Effector memory CD8-positive, alpha-beta T cell (primary cell): ENCODE measurements at places on chromosomes 5 and 9.

DNA sequence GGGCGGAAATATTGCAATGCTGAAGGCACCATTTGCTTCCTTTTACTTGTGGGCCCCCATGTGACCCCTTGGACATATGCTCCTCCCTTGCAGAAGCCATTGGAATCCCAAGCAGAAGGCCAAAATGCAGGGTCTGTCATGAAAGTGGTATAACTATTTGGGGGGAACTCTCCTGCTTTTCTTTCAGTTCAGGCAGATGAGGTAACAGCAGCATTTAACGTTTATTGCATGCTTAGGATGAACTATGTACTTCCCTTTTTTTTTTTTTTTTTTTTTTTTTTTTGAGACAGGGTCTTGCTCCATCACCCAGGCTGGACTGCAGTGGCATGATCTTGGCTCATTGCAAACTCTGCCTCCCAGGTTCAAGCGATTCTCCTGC lies 7.8 kb downstream of the FOXI1 start:
- no peak for DNase-seq

DNA sequence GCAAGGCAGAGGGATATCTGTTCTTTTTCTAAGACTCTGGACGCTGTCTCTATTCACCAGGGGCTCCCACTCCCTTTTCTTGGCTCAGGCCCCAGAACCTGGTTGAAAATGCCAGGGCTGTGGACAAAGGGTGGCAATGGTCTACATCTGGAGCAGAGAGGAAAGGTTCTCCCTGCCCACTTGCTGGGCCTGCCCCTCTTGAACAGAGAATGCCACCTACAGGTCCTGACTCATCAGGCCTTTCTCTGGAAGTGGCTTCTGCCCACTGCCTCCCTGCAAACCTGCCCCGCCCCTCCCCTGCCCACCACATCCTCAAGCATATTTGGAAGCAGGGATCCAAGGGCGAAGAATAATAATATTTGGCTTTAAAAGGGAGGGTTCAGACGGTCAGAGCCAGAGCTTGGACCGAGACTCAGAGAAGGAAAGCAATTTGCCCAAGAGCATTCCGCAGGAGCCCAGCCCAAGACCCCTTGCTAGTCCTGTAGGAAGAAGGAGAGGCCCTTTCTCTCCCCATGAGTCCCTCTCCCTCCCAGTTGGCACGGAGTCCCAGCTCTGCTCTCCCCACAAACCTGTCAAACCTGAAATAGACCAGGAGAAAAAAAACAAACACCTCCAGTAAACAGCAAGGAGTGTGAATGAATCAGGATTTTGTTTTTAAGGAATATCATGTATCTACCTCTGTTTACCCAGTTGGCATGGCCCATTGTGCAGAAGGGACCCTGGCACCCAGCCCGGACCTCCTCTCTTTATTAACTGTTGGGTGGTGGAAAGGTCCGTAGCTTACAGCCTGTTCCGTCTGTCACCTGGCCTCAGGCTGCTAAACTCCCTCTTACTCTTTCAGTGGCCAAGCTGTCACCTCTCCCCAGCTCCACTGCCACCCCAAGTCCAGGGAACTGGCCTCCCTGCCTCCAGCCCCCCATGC lies 37.7 kb upstream of the STXBP1 start:
- DNase-seq = no peak

DNA sequence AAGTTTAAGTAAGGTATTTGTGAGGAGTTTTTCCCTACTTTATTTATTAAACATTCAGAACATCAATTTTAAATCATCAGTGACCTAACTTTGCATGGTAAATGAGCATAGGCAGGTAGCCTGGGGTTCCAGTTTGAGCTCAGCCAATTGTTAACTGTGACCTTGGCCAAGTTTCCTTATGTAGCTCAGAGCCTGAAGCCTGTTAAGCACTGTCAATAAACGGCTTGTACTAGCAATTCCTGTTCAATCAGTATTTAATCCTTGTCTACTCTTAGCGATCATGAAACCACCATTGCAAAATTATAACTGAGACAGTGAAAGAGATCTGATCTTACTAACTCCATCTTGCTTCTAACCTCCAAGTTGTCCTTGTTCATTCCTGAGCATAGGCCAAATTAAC lies 4.7 kb upstream of the SOWAHA start:
- DNase-seq = no peak

GRCh38 chr5:149941795-149942194 lies 2.8 kb downstream of the PDE6A start:
- no peak for DNase-seq

GRCh38 chr5:93916872-93917271 lies 175.5 kb upstream of the POU5F2 start:
- DNase-seq = no peak

DNA sequence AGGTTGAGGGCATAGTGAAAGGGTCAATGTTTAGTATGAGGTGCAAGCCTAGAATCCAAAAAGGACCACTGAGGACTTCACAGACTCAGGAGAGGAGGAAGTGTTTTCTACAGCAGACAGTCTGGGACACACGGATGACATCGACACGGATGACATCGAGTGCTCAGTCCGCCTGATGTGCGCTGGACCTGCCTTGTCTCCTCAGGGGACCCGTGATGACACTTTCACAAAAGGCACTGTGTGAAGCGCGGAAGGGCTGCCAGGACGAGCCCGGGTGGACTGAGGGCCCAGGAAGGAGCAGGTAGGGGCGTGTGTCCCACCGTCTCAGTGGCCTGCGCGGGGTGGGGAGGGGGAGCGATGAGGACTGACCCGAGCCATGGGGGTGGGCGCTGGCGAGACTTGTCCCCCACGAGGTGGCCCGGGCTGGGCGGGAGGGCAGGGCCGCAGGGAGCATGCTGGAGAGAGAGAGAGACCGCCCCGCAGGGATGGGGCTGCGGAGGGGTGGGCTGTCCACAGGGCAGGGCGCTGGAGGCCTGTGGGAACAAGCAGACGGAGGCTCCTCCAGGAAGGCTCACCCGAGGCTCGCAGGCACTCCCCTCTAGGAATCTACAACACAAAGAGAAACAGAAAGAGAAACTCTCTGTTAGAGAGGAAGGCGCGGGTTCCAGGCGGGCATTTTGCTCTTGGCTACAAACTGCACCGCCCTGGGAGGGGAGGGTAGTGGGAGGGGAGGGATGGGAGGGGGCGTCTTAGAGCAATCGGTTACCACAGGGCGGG lies 54.9 kb downstream of the USP20 start:
- peak; percentile 42 for DNase-seq

DNA sequence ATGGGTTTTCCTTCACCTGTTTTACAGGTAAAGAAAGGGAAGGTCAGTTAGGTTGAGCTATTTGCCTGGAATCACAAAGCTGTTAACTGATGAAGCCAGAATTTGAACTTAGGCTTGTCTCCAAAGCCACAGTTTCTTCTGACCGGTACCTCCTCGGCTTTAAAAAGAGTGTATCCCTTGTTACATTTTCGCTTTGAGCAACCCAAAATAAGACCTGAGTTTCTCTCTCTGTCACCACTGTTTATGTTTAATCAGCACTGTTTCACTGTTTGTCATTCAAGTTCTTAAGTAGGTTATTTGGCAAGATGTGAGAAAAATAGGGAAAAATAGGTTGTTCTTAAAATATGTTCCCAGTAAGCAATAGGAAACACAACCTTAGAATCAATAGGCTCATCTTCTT lies 84.6 kb downstream of the VCAN start:
- DNase-seq = no peak

- DNase-seq = no peak
These were observed 59.0 kb downstream of the ALDH7A1 start for GRCh38 chr5:126535856-126536545.

DNA sequence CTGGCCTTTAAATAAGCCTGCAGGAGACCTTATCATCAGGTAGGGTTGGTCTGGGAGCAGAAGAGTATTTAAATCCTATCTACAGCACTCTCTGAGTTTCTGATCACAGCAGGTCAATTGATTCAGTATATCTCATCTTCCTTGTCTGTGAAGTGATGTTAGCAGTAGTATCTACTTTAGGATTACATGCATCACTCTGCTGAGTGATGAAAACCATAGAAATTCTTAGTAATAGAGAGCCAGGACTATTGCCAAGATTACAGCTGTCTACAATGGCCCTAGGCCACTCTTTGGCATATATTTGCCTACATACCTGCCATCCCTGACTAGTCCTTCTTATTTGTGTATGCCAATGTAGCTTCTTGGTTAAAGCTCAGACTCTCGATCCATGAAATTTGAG lies 183.8 kb downstream of the ASTN2 start:
- no peak for DNase-seq

DNA sequence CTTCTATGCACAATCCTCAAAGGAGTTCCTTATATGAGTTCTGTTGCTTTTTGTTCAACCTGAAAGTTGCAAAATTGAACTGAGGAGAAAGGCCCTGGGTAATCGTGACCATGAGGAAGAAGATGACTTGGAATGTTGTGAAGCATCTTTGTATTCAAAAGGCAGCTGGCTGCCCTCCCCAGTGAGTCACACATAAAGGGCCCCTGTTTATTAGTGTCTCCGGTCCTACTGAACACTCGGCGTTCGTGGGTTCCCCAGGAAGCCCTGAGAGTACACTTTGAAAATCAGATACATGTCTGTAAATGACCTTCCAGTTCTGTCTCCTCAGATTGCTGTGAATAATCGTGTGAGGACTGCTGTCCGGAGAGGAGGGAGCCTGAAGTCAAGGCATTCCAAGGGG lies 73.6 kb downstream of the C9orf153 start:
- DNase-seq = no peak

GRCh38 chr9:38326122-38326521 lies 66.4 kb upstream of the ALDH1B1 start:
- no peak for DNase-seq

- DNase-seq = no peak
These were observed 88.0 kb downstream of the PLPP1 start for GRCh38 chr5:55446640-55447351.

GRCh38 chr5:6419340-6419852 lies 29.3 kb upstream of the UBE2QL1 start:
- no peak for DNase-seq

DNA sequence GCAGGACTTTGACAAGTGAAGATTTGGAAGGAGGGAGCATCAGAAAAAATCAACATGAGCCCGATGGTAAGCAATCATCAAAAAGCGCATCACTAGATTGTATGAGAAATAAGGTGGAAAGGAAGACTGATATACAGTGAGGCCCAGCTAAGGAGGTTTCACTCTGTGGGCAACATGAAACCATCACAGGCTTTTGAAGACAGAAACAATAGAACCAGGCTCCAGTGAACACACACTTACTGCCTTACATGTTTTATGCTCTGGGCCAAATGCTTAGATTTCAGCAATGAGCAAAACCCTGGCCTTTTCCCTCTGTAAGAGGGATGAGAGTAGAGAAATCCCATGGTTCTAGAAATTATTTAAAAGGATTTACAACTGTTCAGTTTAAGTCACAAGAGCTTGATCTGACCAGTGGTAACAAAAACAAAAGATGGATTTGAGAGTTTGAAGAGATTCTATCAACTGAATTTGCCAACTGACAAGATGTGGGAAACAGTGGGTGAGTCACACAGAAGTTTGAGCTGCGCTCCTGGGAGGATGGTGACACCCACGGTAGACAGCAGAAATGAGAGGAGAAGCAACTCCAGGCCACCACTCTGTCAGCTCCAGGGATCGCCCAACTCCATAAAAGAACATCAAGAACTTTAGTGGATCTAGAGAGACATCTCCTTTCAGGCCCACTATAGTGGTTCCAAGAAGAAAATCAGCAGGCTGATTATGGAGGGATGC lies 261.8 kb downstream of the MCTP1 start:
- no peak for DNase-seq

DNA sequence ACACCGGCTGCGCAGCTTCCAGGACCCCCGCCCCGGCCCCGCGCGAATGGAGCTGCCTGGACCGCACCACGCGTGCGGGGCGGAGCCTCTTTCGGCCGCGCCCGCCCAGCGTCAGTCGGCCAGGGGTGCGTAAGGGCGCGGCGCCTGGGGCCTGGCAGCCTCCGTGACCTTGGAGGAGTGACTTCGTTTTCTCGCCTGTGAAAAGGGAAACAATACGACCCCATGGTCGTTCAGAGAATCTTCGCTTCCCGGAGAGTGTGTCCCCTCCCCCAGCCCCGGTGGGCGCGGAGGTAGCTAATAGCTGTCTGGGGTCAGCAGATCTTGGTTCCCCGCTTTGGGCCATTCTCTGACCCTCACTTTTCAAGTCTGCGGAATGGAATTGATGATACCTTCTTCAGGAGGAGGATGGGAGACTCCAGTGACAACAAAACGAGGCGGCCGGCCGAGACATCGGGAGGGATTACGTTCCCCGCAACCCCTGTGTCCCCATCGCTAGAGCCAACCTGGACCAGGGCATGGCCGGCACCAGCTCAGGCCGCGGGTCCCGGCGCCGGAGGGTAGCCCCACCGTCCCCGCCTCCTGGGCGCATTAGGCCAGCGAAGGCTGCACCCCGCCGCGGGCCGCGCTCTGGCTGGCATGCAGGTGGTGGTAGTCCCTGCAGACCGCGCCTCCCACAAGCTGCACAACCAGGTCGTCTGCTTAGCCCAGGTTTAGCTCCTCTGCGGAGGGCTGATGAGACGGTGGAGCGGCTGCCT lies 5.5 kb upstream of the CDHR2 start:
- peak; percentile 71 for DNase-seq

- no peak for DNase-seq
These were observed 108.2 kb upstream of the NR3C1 start for GRCh38 chr5:143511736-143512135.

DNA sequence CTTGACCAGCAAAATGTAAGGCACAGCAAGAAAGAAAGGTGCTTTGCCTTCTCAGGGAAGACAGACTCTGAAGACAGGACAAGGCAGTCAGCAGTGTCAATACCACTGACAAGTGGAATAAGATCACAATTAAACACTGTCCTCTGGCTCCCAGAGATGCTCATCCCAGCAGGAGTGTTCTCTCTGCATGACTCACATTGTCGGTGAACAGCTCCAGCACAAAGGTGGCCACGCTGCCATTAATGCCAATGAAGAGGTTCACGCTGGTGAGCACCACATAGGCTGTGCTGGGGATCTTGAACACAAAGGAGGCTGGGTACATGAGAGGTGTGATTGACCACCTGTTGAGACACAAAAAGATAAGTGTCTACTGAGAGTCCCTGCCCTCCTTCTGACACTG lies 31.9 kb downstream of the NIPSNAP3B start:
- no peak for DNase-seq

DNA sequence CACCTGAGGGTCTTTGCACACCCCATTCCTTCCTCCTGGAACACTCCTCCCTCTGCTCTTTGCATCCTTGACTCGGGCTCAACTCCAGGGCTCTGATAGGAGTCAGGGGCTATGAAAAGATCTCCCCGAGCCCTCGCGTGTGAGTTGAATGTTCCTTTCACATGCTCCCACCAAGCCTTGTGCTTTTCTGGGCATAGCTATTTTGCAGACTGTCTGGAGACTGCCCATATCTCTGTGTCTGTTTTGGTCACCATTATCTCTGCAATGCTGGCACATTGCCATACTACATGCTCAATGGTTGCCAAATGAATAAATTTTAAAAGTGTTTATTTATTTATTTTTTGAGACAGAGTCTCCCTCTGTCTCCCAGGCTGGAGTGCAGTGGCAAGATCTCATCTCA lies 56.9 kb upstream of the PLPP1 start:
- DNase-seq = no peak

DNA sequence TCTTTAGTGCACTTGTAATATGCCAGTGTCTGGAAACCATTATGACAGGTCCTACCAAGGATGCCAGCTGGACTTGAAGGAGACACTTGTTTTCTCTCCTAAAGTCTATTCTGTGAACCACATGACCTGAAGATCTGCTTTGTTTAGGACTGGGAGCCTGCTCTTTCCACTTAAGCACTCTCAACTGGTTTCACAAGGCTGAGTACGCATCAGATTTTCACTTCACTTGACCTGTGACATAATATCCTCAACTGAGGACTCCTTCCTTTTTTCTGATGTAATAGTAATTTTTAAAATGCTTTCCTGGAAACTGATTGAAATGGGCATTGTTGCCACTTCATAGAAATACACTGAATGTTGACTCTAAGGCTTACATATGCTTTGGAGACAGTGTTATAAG lies 52.2 kb downstream of the PDE8B start:
- no peak for DNase-seq
